Activated CD4-positive, alpha-beta T cell treated with anti-CD3 and anti-CD28 coated beads for 24 hours (primary cell): ENCODE measurements at places on chromosomes 7 and 10.
A peak's percentile ranks its signal among the peaks of the same experiment; 100 is the strongest.

- no peak for DNase-seq
Measured at GRCh38 chr7:11478882-11479281, 353.1 kb downstream of the THSD7A start.

GRCh38 chr7:82445271-82445670, 1.7 kb upstream of the CACNA2D1 start:
- DNase-seq, result no peak

DNA sequence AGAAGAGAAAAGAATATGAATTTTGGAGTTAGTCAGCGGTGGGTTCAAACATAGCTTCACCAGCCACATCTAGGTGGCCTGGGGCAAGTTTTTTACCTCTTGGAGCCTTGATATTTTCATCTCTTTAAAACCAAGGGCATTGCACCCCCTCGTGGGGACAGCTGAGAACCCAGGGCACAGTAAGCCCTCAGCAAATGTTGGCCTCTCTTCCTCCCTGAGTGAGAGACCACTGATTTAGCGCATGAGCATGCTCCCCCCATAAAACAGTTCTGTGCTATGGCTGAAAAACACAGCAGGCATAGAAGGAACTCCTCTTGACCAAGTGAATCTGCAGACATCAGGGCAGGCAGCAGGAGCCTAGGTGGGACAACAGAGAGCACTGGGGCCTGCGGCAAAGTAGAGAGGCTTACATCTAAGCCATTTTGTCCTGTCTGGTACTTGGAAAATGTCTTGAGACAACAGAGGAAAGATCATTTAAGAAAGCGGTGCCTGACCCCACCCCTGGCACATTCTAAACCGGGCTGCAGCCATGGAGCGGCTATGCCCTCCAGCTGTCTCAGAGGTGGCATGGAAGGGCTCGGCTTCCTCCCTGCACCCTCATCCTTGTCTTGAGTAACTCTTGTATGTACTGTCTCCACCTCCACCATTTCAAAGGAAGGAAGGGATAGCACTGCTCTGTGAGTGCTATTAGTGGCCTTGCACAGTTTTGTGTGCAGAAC, 94.7 kb downstream of the ARHGAP22 start:
- no peak for DNase-seq

DNA sequence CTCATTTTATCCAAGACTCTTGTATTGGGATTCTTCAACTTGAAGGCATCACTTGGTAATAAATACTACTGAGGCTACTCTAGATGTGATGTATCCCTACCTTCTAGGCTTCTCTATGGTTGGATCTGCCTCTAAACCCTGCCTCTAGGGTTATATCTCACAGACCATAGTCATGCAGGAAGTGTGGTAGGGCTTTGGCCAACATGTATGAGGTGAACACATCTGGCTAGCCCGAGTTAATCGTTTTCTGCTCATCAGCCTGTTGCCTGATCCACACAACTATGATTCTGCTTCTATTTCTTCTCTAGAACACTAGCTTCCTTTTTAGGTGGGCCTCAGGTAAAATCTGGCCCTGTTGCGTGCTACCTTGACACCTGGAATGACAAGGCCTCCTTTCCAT, 78.7 kb upstream of the NME8 start:
- DNase-seq, result no peak

DNA sequence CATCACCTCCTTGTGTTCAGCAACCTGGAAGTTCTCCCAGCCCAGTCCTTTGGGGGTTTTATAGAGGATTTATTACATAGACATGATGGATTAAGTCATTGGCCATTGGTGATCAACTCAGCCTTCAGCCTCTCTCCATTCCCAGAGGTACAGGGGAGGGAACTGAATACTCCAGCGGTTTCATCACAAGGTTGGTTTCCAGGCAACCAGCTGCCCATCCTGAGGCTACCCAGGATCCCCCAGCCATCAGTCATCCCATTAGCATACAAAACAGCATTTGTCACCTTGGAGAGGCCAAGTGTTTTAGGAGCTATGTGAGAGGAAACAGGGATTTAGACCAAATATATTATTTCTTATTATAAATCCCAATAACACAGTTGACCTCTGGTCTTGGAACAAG, 584.8 kb upstream of the NRP1 start:
- DNase-seq, result no peak

DNA sequence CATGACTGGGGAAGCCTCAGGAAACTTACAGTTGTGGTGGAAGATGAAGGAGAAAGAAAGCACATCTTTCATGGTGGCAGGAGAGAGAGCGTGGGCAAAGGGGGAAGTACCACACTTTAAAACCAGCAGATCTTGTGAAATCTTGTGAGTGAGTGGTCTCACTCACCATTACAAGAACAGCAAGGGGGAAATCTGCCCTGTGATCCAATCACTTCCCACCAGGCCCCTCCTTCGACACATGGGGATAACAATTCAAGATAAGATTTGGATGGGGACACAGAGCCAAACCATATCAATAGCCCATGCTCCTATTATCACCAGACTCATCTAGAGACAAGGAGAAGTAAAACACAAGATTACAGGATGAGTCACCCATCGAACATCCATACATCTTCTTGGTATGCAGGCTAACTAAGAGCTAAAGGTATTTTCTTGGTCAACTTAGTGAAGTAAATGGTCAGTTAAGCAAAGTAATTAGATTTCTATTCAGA, 55.3 kb upstream of the YAE1 start:
- DNase-seq, result no peak

- no peak for DNase-seq
Measured at GRCh38 chr7:120729245-120729644, 128.7 kb downstream of the TSPAN12 start.

- no peak for DNase-seq
Measured at GRCh38 chr7:22445140-22445743, 54.7 kb downstream of the STEAP1B start.

DNA sequence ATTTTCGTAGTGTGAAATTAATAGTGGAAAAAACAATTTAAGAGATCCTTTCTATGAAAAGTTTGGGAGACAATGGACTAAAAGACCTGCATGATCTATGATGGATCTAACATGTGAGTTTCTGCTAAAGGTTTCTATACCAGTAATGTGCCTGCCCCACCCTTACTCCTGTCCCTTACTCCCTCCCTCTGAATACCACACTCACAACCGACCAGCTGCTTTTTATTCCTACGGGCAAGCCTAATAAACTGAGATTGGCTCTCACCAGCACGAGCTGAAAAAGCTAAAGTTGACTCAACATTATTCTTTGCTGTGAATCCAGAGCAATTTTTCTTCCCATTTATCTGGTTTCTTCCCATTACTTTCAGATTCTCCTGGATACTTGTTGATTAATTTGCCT, 17.8 kb upstream of the REEP3 start:
- no peak for DNase-seq

- no peak for DNase-seq
Measured at GRCh38 chr10:3959370-3960325, 174.6 kb upstream of the KLF6 start.

- no peak for DNase-seq
Measured at GRCh38 chr10:126468467-126468866, 80.2 kb upstream of the ADAM12 start.

DNA sequence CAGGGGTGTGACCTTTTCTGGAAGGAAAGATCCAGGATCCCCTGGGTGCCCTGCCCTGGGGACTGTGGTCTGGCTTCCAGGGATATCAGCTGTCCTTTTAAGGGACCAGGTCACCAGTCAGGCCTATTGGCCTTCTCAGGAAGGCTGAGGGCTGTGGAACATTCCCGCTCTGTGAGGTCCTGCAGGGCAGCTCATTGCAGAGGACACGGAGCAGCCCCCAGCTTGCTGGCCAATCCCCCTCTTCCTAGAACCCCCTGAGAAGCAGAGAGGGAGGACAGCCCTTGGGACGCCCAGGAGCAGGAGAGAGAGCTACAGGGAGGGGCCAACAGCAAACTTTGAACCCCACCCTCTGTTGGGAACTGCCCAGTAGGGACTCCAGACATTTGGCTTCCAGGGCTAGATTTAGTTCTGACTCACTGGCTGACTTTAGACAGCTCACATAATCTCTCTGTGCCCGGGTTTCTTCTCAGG, 67.9 kb upstream of the COL13A1 start:
- no peak for DNase-seq

- DNase-seq, result peak; percentile 33
Measured at GRCh38 chr10:35127289-35127891, 744 bp downstream of the CREM start.
